ENCODE measurements at places on chromosomes 6 and 20. TPM values are rescaled to one million over a fixed set of nuclear protein-coding genes. Genes with fewer than 3 reads are reported as not detected.

Gene PRDM13
- polyA plus RNA-seq: not detected

Gene FAM83D
- not detected for polyA plus RNA-seq

DNA sequence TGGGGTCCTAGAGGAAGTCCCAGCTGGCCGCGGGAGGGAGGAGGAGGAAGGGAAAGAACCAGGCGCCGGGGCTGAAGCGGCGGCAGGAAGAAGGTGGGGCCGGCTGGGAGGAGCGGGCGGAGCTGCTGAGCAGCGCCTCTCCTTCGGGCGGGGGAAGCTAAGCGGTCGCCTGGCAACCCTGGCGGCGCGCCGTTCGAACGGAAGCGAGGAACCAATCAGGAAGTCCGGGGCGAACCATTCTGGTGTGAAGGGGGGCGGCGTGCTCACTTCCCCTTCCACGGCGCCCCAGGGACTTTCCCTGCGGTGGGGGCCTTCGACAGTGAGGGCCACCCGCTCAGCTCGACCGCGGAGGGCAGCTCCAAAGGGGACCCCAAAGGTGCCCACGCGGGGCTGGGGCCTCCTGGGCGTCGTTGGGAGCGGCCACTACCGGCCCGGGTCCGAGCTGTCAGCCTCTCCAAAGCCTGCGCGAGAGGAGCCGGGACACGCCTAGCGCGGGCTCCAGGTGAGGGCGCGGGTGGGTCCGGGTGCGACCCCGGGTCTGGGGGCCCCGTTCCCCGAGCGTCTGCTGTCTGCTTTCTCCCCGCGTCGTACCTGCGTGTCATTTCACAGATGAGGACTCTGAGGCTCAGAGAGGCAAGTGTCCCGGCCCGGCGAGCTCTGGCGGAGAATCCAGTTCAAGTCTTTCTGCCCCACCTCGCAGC is at the start of gene FAM110A:
Gene FAM110A (plus strand): TSS at position 266 of the 701 bp plus-strand sequence. CDS start 11,090 bp downstream, outside the sequence.
- peak; percentile 97 for DNase-seq

DNA sequence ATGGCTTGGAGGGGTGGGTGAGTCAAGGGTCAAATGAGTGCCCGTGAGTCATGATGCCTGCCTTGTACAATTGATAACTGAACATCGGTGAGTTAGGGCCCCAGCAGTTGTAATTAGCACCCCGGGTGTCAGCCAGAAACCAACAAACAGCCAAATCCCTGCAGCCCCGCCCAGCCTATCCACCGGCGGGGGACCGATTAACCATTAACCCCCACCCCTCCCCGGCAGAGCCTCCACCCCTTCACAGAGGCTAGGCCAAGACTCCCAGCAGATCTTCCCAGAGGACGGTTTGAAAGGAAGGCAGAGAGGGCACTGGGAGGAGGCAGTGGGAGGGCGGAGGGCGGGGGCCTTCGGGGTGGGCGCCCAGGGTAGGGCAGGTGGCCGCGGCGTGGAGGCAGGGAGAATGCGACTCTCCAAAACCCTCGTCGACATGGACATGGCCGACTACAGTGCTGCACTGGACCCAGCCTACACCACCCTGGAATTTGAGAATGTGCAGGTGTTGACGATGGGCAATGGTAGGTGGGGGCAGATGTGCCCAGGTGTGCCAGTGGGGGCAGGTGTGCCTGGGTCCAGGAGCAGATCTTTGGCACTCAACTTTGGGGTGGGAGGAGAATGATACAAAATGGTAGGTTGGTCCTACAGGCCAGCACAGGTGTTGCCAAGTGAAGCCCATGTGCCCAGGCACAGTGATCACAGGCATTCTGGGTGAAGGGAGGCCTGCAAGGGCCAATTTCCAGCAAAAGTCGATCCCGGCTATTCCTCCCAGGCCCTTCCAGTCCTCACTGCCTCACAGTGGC is 45.7 kb downstream of the HNF4A start:
- DNase-seq: no peak

Gene APOM
- 1.8 TPM for polyA plus RNA-seq

GRCh38 chr6:12806796-12807195 is 90.2 kb downstream of the PHACTR1 start:
- DNase-seq: no peak

Gene MAP7
- polyA plus RNA-seq: 0.20 TPM

DNA sequence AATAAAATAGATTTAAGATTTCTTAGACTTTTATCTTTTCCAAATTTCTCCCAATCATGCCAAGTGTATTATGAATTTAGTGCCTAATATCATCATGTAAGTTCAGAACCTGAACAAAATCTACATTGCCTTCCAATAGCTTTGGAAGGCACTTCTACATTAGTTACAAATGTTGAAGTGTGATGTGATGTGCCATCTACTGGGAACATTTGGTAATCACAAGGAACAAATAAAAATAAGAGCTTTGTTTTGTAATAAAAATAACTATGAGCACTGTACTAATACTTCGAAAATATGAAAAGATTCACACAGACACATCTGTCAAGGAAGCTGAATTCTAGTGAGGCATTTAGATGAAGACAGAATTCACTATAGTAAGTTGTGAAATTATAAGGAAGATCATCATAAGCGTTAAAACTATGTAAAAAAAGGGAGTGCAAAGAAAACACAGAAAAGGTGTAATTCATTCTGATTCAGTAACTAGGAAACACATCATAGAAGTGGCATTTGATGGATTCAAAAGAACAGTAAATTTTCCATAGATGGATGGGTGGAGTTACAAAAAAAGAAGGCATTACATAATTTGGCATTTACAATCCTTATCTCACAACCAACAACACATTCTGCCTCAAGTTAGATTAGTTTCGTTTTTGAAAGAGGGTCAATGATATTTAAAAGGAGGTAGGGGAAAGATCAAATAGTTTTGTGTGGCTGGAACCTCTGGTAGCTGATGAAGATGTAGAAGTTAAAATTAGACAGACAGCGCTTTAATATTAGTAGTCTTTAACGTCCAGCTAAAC is 161.0 kb downstream of the ASCC3 start:
- DNase-seq: no peak

DNA sequence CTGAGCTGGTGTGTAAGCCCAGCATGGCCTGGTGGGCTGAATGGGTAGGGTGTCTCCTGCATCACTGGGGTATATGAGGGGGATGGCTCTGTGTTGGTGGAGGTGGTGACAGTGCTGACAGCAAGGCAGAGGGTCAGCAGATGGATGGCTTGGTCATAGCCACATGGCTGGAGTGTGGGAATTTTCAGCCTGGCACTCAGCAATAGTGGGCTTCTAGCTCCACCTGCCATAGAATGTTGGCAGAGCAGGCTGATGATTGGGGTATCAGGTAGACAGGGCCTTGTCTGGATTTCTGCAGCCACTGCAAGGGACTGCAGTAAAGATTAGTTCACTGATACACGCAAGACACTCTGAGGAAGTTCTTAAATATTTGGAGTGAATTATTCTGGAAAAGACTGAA is 137.5 kb upstream of the BACH2 start:
- DNase-seq: no peak

Gene PTCHD4
- not detected for polyA plus RNA-seq

Gene LHFPL5
- not detected for polyA plus RNA-seq

DNA sequence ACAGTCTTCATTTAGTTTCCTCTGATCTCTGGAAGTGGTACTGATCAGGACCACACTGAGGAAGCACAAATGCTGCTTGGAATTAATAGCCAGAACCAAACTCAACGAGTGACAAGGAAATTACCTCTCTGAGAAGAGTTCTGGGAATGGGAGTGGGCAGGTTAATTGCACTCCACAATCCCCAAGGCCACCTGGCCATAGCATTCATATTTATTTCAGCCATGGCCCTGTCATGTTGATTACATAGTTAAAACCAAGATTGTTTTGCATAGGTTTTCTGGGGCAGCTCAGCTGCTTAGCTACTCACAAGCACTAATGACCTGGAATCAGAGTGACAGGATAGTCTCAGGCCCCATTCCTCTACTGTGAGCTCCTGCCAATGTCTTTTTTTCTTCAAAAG is 230.2 kb upstream of the RIMS1 start:
- DNase-seq: no peak

Gene ETV7
- 0.09 TPM for polyA plus RNA-seq

Gene BEND6
- 0.14 TPM for polyA plus RNA-seq

- DNase-seq: no peak
Observed at GRCh38 chr6:147095316-147095715, 108.9 kb upstream of the STXBP5 start.

Gene TREML2
- not detected for polyA plus RNA-seq

GRCh38 chr6:14894105-14894504 is 351.8 kb upstream of the JARID2 start:
- DNase-seq: no peak

DNA sequence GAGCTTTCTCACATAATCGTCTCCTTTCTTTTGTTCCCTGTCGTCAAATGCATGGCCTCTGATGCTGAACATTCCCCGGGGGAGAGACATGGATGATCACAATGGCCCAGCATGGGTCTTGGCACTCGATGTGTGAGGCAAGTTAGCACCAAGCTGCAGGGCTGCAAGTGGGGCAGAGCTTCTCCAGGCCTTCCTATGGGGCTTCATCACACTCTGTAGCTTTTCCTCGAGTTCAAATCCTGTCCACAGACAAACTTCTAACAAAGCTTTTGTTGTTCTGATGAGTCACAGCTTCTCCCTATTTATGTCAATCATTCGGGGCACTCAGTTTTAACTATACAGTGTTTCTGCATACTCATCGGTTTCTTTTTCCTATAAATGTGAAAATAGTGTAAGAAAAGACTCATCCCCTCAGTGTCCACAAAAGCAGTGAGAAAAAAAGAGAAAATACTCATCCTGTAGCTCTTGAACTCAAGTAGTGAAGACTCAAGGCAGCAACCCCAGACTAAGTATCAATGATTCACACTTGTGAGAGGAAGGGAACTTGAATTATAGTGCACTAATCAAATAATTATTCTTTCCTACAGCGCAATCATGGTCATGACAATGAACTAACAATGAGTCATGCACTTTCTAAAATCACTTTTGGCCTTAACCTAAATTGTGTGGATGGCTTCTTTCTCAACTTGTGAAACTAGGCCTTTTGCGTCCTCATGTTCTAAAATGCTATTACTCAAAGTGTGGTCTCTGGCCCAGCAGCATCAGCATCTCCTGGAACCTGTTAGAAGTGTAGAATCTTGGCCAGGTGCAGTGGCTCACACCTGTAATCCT is 68.4 kb upstream of the NOX3 start:
- no peak for DNase-seq

DNA sequence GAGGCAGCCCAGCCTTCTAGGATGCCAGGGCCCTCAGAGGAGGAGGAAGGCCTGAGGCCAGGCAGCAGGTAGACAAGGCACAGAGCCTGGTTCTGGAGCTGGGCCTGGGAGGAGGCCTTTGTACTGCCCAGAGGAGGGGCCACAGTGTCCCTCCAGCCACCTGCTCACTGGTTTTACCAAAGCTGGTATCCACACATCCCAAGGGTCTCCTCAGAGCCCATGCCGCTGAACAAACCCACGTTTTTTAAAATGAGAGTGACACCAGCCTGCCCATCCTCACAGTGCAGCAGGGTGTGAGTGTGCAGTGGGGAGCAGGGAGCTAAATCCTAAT is 162.7 kb downstream of the LY86 start:
- DNase-seq: no peak

Data from psoas muscle (tissue), 8 donors.